ENCODE measurements at places on chromosomes 6 and 20. TPM values are rescaled to one million over a fixed set of nuclear protein-coding genes. Genes with fewer than 3 reads are reported as not detected.

- peaks cover 19% of the 10 kb centered on the region for H3K4me1 ChIP-seq
- no peak overlapping the region for H3K27ac ChIP-seq
- no peak for DNase-seq
- no peak overlapping the region for H3K4me3 ChIP-seq
- no peaks in the 10 kb centered on the region for H3K27me3 ChIP-seq
- no peaks in the 10 kb centered on the region for H3K36me3 ChIP-seq
Measured at GRCh38 chr6:143399775-143400174, 50.7 kb downstream of the ADAT2 start.

DNA sequence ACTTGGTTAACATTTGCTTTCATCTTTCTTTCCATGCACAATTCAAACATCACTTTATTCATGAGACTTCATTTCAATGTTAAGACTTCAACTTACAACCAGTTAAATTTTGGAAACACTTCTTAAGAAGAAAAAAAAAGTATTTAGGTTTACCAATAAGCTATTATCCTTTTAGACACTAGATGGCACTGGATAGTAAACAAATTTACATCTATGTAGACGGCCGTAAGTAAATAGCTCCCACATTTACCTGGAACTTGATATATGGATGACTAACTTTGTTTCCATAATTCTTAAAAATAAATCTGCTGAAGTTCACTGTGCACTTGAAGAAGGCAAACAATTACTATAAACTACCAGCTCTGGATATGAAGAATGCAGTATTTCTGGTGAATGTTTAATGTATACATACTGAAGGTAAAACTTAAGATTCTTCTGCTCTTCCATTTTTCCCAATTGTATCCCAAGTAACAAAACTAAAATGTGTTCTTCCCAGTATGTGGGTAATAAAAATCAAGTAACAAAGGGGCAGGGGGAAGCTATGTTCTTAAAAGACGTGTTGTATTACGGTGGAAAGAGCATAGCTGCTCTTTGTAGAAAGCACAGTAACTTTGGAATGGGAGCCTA, 130.6 kb upstream of the C6orf118 start:
- no peaks in the 10 kb centered on the region for H3K36me3 ChIP-seq
- no peak overlapping the region for H3K27ac ChIP-seq
- no peak overlapping the region for H3K4me3 ChIP-seq

GRCh38 chr20:4838526-4838925, 116.8 kb downstream of the PRND start:
- no peaks in the 10 kb centered on the region for H3K4me1 ChIP-seq
- H3K36me3 ChIP-seq = no peaks in the 10 kb centered on the region

GRCh38 chr20:3931664-3932063, 42.5 kb downstream of the PANK2 start:
- DNase-seq = no peak
- H3K4me1 ChIP-seq = peaks cover 44% of the 10 kb centered on the region
- H3K4me3 ChIP-seq = no peak overlapping the region
- peak overlapping the region; percentile 65 for H3K27ac ChIP-seq

DNA sequence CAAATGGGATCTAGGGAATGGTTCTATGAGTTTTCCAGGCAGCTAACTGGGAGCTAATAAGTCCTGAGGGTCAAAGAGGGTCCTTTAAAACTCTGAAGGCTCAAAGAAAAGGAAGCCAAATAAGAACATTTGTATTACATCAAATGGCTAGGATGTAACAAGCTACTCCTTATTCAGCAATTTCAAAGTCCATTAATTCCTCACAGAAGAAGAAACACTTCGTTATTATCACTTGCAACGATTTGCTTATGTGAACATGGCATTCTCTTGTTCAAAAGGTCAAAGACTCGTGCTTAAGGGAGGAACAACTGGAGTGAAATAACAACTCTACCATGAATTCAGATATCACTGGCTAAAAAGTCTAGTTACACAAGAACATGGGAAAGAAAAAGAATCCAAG, 70.8 kb upstream of the FBXO30 start:
- no peak overlapping the region for H3K4me3 ChIP-seq
- H3K27ac ChIP-seq = no peak overlapping the region
- H3K27me3 ChIP-seq = no peaks in the 10 kb centered on the region
- DNase-seq = no peak

Gene MYCT1
- total RNA-seq = 0.29 TPM

DNA sequence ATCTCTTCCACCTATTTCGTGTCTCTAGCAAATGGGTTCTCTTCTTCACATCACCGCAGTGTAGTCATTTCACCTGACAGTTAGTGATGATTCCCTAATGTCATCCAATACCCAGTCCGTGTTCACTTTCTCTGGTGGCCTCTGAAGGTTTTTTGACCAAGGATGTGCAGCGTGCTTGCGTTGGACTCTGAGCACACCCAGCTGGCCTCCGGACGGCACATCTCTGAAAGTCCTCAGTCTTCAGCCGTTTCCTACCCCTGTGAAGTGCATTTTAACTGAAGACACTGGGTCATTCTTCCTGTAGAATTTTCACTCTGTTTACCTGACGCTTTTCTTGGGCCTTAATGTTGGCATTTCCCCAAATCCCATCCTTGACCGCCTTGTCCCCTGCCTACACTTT, 98.7 kb downstream of the ERMARD start:
- H3K4me3 ChIP-seq = no peak overlapping the region
- H3K4me1 ChIP-seq = no peaks in the 10 kb centered on the region
- no peak overlapping the region for H3K27ac ChIP-seq
- peak; percentile 9 for DNase-seq
- H3K36me3 ChIP-seq = no peaks in the 10 kb centered on the region

DNA sequence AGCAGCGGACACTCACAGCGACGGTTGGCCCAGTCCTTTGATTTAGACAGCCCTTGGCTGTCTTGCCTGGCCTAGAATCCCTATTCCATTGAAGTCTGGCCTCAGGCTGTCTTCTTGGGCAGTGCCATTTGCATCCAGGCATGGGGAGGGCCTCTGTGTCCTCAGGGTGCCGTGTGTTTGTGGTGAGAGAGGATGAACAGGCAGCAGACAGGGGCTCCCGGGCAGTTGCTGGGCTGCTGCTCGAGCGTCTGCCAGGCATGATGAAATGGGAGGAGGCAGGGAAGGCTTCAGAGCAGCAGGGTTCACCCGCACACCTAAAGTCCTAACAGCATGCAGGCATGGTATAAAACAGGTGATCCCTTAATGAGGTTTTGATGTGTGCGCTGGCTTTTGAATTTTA, 126.9 kb downstream of the SOBP start:
- H3K4me1 ChIP-seq = no peaks in the 10 kb centered on the region
- no peak overlapping the region for H3K4me3 ChIP-seq
- H3K27ac ChIP-seq = no peak overlapping the region
- H3K27me3 ChIP-seq = peaks cover 2% of the 10 kb centered on the region

Gene BTN1A1
- under 0.01 TPM for total RNA-seq

DNA sequence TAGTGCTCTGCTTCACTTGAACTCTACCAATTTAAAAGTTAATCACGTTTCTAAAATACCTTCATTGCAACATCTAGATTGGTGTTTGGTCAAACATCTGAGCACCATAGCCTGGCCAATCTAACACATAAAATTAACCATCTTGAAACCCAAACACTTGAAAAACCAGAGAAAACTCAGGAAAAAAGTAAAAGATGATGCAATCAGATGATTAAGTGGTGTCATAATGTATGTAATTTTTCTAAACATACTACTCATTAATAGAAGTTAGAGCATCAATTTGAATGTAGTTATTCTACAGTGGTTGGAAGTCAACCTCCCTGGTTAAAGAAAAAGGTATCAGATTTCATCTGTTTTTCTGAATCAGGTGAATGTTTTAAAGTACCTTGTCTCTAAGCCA, 228.6 kb upstream of the ID4 start:
- H3K4me1 ChIP-seq = no peaks in the 10 kb centered on the region
- H3K27ac ChIP-seq = no peak overlapping the region
- H3K36me3 ChIP-seq = no peaks in the 10 kb centered on the region
- H3K4me3 ChIP-seq = no peak overlapping the region

DNA sequence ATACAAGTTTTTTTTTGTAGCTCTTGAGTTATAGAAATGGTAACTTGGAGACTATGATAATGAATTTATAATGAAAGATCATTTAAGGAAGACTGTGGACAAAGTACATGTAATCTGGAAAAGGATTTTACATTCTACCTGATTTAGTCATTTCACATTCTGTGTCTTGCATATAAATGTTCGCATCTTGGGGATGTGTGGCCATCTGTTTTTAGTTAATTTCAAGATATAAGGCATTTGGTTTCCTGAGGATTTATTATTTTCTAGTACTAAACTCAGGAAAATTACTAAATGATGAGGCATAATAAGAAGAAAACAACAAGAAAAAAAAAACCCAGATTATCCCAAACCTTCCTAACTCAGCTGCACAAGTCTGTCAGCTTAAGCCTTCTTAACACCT, 112.7 kb upstream of the PRL start:
- no peaks in the 10 kb centered on the region for H3K27me3 ChIP-seq
- H3K36me3 ChIP-seq = no peaks in the 10 kb centered on the region
- H3K27ac ChIP-seq = no peak overlapping the region
- no peak for DNase-seq
- no peaks in the 10 kb centered on the region for H3K4me1 ChIP-seq
- no peak overlapping the region for H3K4me3 ChIP-seq

Gene SPATA2
- total RNA-seq = 3.2 TPM

Gene TRIM15
- total RNA-seq = not detected

DNA sequence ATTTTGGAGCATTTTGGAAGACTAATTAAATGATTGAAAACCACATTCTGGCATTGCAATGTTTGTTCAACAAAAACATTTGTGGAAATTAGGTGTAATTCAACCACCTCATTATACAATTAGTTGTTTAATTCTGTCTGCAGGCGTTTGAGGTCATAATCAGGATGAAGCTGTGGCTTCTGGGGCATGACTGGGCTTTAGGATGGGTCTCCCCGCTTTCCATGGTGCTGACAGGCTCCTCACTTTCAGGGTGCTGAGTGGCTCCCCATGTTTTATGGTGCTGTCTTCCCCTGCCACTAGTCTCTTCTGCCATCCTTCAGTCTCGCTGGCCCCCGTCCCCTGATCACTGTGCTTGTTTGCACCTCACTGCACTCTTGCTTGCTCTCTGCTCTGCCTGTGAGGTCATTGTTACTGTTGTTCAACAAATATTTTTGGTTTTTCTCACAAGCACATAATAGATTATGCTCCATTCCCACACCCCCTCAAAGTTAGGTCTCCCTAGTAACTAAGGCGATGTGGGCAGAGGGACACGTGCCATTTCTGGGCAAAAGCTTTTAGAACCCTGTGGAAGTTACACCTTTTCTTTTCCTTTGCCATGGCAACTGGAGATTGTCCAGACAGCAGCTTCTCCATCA, 25.4 kb upstream of the ZNF831 start:
- no peaks in the 10 kb centered on the region for H3K36me3 ChIP-seq
- DNase-seq = no peak
- no peaks in the 10 kb centered on the region for H3K4me1 ChIP-seq

- peaks cover 20% of the 10 kb centered on the region for H3K36me3 ChIP-seq
- DNase-seq = no peak
- H3K4me1 ChIP-seq = no peaks in the 10 kb centered on the region
- no peaks in the 10 kb centered on the region for H3K27me3 ChIP-seq
Measured at GRCh38 chr6:36691011-36691410, 6.6 kb upstream of the RAB44 start.

DNA sequence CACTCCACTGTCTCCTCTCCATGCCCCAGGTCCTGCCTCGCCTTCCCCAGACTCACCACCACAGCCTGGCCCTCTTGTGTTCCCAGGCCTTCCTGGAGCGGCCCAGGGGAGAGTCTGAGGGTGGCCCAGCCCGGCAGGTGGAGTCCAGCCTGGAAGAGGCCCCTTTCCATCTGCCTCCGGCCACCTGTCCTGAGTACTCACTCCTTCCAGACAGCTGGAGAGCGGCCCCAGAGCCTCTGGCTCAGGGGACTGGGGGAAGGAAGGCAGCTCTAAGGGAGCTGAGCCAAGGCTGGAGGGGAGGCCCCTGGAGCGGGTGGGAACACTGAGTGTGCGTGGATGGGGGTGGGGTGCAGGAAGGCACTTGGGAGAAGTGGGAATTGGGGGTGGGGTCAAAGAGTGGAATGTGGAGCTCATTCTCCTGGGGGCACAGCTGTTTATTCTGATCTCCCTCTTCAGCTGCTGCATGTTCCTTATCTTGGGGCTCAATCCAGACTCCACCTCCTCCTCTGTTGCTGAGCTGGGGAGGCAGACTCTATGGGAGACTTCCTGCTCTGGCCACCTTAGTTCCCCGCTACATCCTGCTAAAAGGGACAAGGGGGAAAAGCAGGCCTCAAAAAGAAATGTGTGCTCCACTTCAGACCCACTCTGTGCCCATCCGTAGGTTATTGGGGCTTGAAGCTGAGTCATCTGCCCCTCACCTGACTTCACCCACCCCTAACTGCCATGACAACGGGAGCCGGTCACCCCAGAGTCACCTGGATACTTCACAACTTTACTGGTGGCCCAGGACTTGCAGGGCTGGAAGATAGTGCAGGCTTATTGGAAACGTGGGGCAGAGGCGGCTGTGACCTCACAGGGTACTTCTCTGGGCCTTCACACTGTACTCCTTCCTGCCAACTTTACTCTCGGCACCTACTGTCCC, 19.5 kb upstream of the TAF8 start:
- no peak overlapping the region for H3K27ac ChIP-seq
- no peak for DNase-seq
- H3K4me3 ChIP-seq = no peak overlapping the region

Gene PNPLA1
- not detected for total RNA-seq

- no peak overlapping the region for H3K4me3 ChIP-seq
- peaks cover 13% of the 10 kb centered on the region for H3K4me1 ChIP-seq
- H3K36me3 ChIP-seq = peaks cover 39% of the 10 kb centered on the region
- H3K27me3 ChIP-seq = no peaks in the 10 kb centered on the region
Measured at GRCh38 chr6:117559299-117559698, 43.0 kb downstream of the GOPC start.

Data from osteoblast (primary cell).